ENCODE measurements at places on chromosomes 5 and 9. TPM values are rescaled to one million over a fixed set of nuclear protein-coding genes. Genes with fewer than 3 reads are reported as not detected.

The MBLAC2 gene
- total RNA-seq: 4.6 TPM

The LCN1 gene
- total RNA-seq: not detected

- DNase-seq: no peak
These were observed 777 bp downstream of the ENDOG start for GRCh38 chr9:128818839-128819715.

- DNase-seq: no peak
These were observed 146.3 kb downstream of the CETN3 start for GRCh38 chr5:90263102-90263820.

GRCh38 chr5:132475497-132475882, 15.1 kb downstream of the IRF1 start:
- no peak for DNase-seq

- DNase-seq: no peak
These were observed 73.7 kb downstream of the GADD45G start for GRCh38 chr9:89678396-89679015.

DNA sequence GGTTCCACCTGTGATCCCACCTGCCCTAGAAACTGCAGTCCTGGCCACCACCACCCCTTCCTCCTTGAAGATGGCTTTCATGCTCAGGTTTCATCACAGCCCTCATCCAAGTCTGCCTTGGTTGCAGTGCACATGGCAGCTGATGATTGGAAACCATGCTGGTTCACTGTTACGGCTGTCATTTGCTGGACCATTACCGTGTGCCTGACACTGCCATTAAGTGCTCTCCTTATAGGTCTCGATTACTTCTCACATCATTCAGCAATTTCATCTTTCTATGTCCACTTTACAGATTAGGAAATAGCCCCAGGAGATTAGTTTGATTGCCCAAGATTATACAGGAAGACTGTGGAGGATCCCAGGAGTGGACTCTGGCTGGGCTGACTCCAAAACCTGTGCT, 123.9 kb downstream of the ICE1 start:
- DNase-seq: no peak

GRCh38 chr5:127492854-127493738, 24.3 kb upstream of the PRRC1 start:
- DNase-seq: no peak

DNA sequence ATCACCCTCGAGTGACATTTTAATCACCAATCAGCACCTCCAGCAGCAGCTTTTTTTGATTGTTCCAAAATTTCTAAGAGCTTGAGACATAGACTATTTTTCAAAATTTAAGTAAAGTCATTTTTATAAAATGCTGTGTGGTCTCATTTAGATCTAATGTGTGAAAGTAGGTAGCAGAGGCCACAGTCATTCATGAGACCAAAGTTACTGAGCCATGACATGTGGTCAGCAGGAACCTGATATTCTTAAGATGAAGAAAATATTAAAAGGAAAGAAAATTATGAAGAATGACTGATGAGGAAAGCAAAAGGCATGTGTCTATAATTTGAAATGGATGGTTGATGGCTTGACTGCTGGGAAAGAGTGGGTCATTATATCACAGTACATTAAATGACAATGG, 7.2 kb downstream of the FREM1 start:
- no peak for DNase-seq

- no peak for DNase-seq
These were observed 142.2 kb downstream of the FGF10 start for GRCh38 chr5:44246986-44247385.

DNA sequence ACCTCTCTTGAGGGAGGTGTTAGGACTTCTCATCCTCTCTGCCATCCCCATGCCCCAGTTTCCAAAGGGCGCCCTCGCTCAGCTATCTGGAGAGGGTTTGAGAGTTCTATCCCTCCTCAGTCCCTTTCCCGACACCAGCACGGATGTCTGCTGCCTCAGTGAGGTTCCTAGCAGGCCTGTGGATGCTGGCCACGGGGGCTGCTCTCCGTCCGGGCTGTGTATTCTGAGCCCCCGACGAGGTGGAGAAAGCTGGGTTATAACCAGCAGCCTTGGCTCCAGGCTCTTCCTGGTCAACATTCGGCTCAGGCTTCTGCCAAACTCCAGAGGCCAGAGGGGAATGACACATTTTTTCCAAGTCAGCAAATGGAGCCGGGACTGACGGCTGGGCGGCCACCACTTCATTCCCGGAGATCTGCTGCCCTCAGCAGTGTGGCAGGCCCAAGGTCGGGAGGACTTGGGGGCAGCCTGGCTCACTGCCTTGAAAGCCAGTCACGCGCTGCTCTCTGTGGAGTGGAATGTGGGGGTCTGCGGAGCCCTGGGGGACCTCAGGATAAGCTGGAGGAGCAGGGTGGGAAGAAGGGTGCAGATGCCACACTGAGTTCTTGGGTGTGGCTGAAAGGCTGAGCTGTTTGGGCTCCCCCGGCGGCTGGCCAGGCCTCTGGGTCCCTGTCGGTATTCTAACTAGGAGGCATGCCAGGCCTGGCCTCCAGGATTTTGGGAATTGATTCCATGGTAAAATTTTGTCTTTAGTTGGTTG, 27.4 kb downstream of the PTPA start:
- peak; percentile 45 for DNase-seq

- DNase-seq: no peak
These were observed 615.1 kb upstream of the SGCD start for GRCh38 chr5:155711882-155712281.

DNA sequence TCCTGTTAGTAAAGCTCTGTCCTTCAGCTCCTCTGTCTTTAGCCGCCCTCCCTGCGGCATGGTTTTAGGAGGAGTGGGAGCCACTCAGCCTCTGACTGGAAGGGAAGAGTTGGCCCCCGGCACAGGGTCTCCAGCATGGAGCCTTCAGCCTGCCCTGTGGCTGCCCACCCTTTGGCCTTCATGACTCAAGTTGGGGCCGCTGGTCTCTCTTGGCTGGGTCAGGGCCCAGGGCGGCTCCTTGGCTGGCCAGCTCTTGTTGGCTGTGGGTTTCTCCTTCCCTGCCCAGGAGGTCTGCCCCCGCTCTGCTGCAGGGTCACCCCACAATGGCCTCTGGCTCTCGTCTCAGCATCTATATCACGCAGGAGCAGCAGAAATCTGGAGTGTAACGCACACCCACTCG, 25.7 kb downstream of the FGF1 start:
- DNase-seq: no peak

GRCh38 chr9:1050125-1050895, at the start of gene DMRT2:
TSS of gene DMRT2 (plus strand) at chr9:1050357. CDS start at chr9:1051614, 1,257 bp downstream.
- peak; percentile 57 for DNase-seq

All from liver (tissue), 10 donors.